ENCODE measurements at places on chromosomes 1 and 21. TPM values are rescaled to one million over a fixed set of nuclear protein-coding genes. Genes with fewer than 3 reads are reported as not detected.

The SLC35D1 gene
- 17.7 TPM for total RNA-seq

DNA sequence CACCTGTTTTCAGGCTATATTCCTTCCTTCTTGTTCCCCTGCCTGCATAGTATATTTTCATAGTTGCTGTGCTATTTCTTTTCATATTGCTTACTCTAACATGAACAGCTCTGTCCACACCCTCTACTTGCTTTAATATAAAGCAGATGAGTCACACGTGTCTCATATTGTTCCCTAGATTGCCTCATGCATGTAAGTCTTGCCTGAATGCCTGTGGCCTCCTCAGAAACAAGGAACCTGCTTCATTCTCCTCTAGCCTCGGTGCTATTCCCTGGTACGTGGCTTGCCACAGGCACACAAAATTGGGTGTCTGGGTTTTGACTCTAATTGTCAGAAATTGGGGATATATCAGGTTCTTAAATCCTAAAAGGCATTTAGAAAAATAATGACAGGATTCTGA, 16.5 kb upstream of the PKP1 start:
- peak; percentile 97 for DNase-seq

- no peak for DNase-seq
These were observed 2.2 kb downstream of the MIGA1 start for GRCh38 chr1:77781683-77782082.

GRCh38 chr1:234772345-234773147, 162.6 kb upstream of the IRF2BP2 start:
- peak; percentile 100 for DNase-seq

GRCh38 chr1:184187097-184187496, 135.6 kb downstream of the TSEN15 start:
- DNase-seq = no peak

Data from MCF 10A (cell line).